ENCODE measurements at places on chromosomes 1 and 21. TPM values are rescaled to one million over a fixed set of nuclear protein-coding genes. Genes with fewer than 3 reads are reported as not detected.

The DYNLT4 gene
- total RNA-seq, result 0.40 TPM

The KCNE1 gene
- 0.31 TPM for total RNA-seq

The ARHGEF16 gene
- total RNA-seq, result 0.40 TPM

The RIPK4 gene
- total RNA-seq, result 0.22 TPM

The FAAP20 gene
- total RNA-seq, result 17.0 TPM

The CLCA4 gene
- not detected for total RNA-seq

The GFI1 gene
- 0.13 TPM for total RNA-seq

The DCDC2B gene
- total RNA-seq, result not detected

The E2F2 gene
- total RNA-seq, result 3.5 TPM

The CFAP141 gene
- total RNA-seq, result not detected

The KCNJ6 gene
- 0.93 TPM for total RNA-seq

DNA sequence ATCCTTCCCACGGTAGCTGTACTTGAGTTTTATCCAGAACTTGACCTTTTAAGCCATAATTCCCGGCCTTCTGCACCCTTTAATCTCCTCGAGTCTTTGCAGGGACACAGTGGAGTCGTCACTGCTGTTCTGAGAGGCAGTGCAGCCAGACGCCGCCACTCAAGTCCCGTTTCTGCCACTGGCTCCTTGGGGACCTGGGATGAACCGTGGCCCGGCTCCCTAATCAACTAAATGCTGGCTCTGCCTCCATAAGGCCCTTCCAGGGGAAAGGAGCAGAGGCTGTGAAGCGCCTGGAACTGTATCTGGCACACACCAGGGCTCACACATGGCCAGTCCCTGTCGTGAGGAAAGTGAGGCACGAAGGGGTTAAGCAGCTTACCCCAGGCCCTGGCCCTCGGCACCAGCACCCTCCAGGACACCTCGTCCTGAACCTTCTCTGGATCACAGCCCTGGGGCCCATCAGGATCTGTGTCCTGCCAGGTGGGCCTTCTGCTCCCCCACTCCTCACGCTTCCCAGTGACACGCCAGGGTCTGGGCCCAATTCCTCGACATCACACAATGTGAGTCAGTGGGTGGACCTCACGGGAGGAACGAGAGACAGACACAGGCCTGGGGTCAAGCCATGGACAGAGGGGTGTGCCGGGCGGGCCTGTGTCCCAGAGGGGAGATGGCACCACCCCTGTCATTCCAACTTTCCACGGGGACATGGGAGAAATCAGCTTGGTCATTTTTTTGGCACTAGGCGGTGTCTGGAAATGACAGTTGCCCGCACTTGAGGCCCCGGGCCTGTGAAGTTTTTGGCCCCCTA is 23.5 kb upstream of the C1orf174 start:
- DNase-seq, result no peak
- no peak overlapping the region for H3K27ac ChIP-seq
- H3K36me3 ChIP-seq, result no peaks in the 10 kb centered on the region
- peaks cover 14% of the 10 kb centered on the region for H3K4me1 ChIP-seq
- peaks cover 19% of the 10 kb centered on the region for H3K27me3 ChIP-seq

DNA sequence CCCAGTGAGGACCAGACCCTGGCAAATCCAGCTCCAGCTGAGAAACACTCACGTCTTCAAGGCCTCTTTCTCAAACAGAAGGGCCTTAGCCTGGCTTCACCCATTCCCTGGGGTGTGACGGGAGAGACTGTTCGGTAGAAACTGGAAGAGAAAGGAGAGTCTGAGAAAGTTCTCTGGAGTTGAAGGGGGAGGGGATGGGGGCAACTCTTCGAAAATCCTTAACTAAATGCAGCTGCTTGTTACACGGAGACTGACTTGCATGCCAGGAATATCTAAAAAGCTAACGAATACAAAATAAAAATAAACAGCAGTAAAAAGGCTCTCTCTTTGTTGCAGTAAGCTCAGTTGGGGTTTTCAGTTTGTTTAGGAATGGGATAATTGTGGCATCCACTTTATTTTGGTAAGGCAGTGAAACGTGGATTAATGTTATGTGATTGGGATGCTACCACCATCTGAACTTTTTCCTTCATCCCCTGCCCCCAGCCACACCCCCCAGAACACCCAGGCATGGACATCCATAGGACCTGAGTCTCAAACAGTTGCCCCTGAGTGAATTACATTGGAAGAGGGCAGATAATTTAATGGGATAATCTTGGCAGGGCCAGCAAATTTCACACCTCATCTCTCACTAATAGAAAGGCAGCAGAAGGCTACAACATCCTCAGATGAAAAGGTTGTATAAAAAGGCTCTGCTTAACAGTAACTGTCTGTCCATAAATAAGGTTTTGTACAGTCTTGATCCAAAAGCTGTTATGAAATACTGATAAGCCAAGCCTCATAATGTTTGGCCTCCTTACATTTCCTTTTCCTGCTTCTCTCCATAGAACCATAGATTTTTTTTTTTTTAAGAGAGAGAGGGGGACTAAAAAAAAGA is 5.8 kb downstream of the ROR1 start:
- DNase-seq, result peak; percentile 63
- peaks cover 7% of the 10 kb centered on the region for H3K27me3 ChIP-seq
- H3K36me3 ChIP-seq, result no peaks in the 10 kb centered on the region

- no peak for DNase-seq
- no peak overlapping the region for H3K4me3 ChIP-seq
- H3K27ac ChIP-seq, result no peak overlapping the region
- peaks cover 3% of the 10 kb centered on the region for H3K27me3 ChIP-seq
Observed at GRCh38 chr21:41650526-41651145, 116.2 kb downstream of the RIPK4 start.

- peaks cover 57% of the 10 kb centered on the region for H3K27me3 ChIP-seq
- no peak overlapping the region for H3K4me3 ChIP-seq
- no peak overlapping the region for H3K27ac ChIP-seq
- H3K36me3 ChIP-seq, result no peaks in the 10 kb centered on the region
Observed at GRCh38 chr1:18104546-18105100, 3.0 kb upstream of the IGSF21 start.

- H3K27ac ChIP-seq, result no peak overlapping the region
- no peak for DNase-seq
- H3K4me3 ChIP-seq, result no peak overlapping the region
- H3K4me1 ChIP-seq, result no peaks in the 10 kb centered on the region
Observed at GRCh38 chr1:99763956-99764355, 2.5 kb downstream of the FRRS1 start.

DNA sequence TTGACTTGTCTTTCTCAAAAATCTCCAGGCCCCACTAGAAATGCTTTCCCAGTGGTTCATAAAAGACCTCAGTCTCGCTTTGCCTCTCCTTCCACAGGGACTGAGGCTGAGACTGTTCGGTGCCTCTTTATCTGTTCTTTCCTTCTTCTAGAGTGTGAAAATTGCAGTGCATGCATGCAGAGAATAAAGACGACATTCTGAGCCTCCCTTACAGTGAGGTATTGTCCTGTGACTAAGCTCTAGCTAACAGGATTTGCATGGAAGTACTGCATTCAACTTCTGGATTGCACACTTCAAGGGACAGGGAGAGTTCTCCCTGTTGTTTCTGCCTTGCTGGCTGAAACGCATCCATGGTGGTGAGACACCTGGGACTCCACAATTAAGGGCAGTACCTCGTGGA is 69.1 kb downstream of the COLGALT2 start:
- H3K27me3 ChIP-seq, result no peaks in the 10 kb centered on the region
- DNase-seq, result no peak
- no peak overlapping the region for H3K4me3 ChIP-seq
- H3K36me3 ChIP-seq, result peaks cover 6% of the 10 kb centered on the region
- H3K27ac ChIP-seq, result no peak overlapping the region

- H3K36me3 ChIP-seq, result no peaks in the 10 kb centered on the region
- no peaks in the 10 kb centered on the region for H3K4me1 ChIP-seq
- DNase-seq, result peak; percentile 86
- H3K27me3 ChIP-seq, result no peaks in the 10 kb centered on the region
- no peak overlapping the region for H3K4me3 ChIP-seq
Observed at GRCh38 chr1:81369833-81370232, 430.9 kb upstream of the ADGRL2 start.

GRCh38 chr1:37995751-37996345 is 6.0 kb upstream of the SF3A3 start:
- H3K4me1 ChIP-seq, result peaks cover 60% of the 10 kb centered on the region
- H3K4me3 ChIP-seq, result peak overlapping the region; percentile 35
- H3K27ac ChIP-seq, result peak overlapping the region; percentile 97
- no peaks in the 10 kb centered on the region for H3K27me3 ChIP-seq
- peak; percentile 99 for DNase-seq

DNA sequence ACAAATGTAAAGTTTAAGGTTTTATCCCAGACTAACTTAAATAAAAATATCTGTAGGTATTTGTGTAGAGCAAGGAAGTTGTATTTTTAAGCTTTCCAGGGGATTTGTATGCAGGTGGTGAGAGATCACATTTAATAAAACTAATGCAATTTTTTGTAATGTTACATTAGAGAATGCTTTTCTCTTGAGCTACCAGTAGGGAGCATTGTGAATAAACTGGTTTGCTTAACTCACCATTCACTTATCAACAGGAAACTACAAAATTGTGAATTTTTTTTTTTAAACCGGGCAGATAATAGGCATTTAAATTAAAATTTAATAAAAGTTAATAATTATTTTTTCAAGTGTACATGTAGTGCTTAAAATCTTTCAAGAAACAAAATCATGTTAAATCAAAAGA is 78.6 kb downstream of the IVNS1ABP start:
- no peak overlapping the region for H3K4me3 ChIP-seq
- H3K27me3 ChIP-seq, result no peaks in the 10 kb centered on the region
- H3K36me3 ChIP-seq, result no peaks in the 10 kb centered on the region
- H3K27ac ChIP-seq, result no peak overlapping the region

GRCh38 chr1:85311818-85312217 is 35.4 kb upstream of the BCL10 start:
- H3K27ac ChIP-seq, result no peak overlapping the region
- peaks cover 18% of the 10 kb centered on the region for H3K4me1 ChIP-seq
- no peak for DNase-seq
- H3K4me3 ChIP-seq, result no peak overlapping the region
- H3K36me3 ChIP-seq, result no peaks in the 10 kb centered on the region
- no peaks in the 10 kb centered on the region for H3K27me3 ChIP-seq

- H3K27ac ChIP-seq, result no peak overlapping the region
- no peaks in the 10 kb centered on the region for H3K36me3 ChIP-seq
- no peaks in the 10 kb centered on the region for H3K27me3 ChIP-seq
- no peak overlapping the region for H3K4me3 ChIP-seq
Observed at GRCh38 chr1:195415584-195415983, 1192.7 kb downstream of the KCNT2 start.

DNA sequence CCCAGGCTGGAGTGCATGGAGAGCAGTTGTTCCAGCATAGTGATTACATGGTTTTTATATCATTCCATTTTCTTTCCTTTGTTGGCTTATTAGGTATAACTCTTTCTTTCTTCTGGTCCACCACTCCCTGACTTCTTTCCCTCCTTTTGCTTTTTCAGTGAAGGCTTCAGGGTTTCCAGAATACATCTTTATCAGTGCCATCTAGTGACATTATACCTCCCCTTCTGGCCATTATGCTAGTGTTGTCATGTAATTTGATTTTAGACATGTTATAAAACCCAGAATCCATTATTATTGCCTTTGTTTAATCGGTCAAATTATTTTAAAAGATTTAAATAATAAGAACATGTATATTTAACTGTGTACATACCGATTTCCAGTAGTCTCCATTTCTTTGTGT is 10.6 kb downstream of the RNU1-1 start:
- H3K4me3 ChIP-seq, result no peak overlapping the region
- peaks cover 6% of the 10 kb centered on the region for H3K4me1 ChIP-seq
- H3K27me3 ChIP-seq, result no peaks in the 10 kb centered on the region
- DNase-seq, result no peak
- no peaks in the 10 kb centered on the region for H3K36me3 ChIP-seq
- H3K27ac ChIP-seq, result no peak overlapping the region

GRCh38 chr1:55612988-55613387 is 397.8 kb upstream of the USP24 start:
- no peaks in the 10 kb centered on the region for H3K4me1 ChIP-seq
- H3K36me3 ChIP-seq, result no peaks in the 10 kb centered on the region
- no peak for DNase-seq
- no peak overlapping the region for H3K27ac ChIP-seq
- no peak overlapping the region for H3K4me3 ChIP-seq

- no peak overlapping the region for H3K27ac ChIP-seq
- no peak overlapping the region for H3K4me3 ChIP-seq
- H3K4me1 ChIP-seq, result peaks cover 9% of the 10 kb centered on the region
- DNase-seq, result no peak
- H3K36me3 ChIP-seq, result no peaks in the 10 kb centered on the region
Observed at GRCh38 chr21:34813266-34813894, 144.6 kb downstream of the CLIC6 start.

DNA sequence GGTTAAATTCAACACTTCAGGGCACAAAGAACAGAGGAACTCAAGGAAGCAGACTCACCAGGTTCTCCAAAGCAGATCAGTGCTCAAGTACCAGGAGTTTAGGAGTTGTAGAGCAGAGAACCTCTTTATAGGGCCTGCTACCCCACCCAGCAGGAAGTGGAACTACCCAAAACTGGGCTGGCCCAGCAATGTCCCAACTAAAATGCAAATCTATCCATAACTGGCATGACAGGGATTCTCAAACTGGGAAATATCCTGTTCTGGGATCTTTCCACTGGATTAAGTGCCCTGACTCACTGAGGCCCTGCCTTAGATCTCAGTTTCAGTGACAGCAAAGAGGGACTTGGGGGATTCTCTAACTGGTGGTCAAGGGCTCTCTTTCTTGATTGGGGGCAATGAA is at the start of gene SPRR2E:
TSS of gene SPRR2E (minus strand) at position 101 of the 400 bp plus-strand sequence. CDS start 775 bp downstream, outside the sequence.
- DNase-seq, result no peak
- no peak within 1 kb of the TSS for H3K27ac ChIP-seq
- no peaks in the 10 kb centered on the region for H3K27me3 ChIP-seq
- H3K4me3 ChIP-seq, result no peak within 1 kb of the TSS
- H3K36me3 ChIP-seq, result no peaks in the 10 kb centered on the region
- no peaks in the 10 kb centered on the region for H3K4me1 ChIP-seq

DNA sequence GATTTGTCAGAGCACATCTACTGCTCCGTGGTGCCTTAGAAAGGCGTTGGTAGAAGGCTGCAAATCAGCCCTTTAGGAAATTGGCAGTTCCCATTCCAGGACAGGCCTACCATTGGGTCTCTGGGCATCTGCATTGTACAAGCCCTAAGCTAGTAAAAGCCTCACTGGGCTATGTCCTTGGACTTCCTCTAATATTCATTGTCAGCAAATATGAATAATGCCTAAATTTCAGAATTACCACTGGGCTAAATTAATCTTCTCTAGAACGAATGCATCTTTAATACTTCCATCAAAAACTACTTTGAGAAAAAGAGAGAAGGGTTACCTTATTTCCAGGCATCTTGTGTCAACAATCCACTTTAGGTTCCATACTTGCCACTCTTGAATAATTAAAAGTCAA is 41.5 kb upstream of the ATP1A1 start:
- H3K4me1 ChIP-seq, result no peaks in the 10 kb centered on the region
- no peak for DNase-seq
- H3K36me3 ChIP-seq, result no peaks in the 10 kb centered on the region
- H3K27ac ChIP-seq, result no peak overlapping the region
- no peak overlapping the region for H3K4me3 ChIP-seq

GRCh38 chr1:169648709-169649108 is 18.8 kb upstream of the SELP start:
- no peak overlapping the region for H3K4me3 ChIP-seq
- no peaks in the 10 kb centered on the region for H3K27me3 ChIP-seq
- no peak for DNase-seq
- H3K36me3 ChIP-seq, result no peaks in the 10 kb centered on the region
- no peak overlapping the region for H3K27ac ChIP-seq
- no peaks in the 10 kb centered on the region for H3K4me1 ChIP-seq

All from muscle of leg (tissue), 16 donors.